H4 (cell line): ENCODE measurements at places on chromosomes 11 and 22. TPM values are rescaled to one million over a fixed set of nuclear protein-coding genes. Genes with fewer than 3 reads are reported as not detected.

Gene VPREB1
- not detected in 2 replicates for total RNA-seq

Gene CCDC116
- 0.10 TPM in 1 of 2 replicates, not detected in the other for total RNA-seq

Gene UBQLN3
- not detected in 2 replicates for total RNA-seq

Gene MFRP
- not detected in 2 replicates for total RNA-seq

DNA sequence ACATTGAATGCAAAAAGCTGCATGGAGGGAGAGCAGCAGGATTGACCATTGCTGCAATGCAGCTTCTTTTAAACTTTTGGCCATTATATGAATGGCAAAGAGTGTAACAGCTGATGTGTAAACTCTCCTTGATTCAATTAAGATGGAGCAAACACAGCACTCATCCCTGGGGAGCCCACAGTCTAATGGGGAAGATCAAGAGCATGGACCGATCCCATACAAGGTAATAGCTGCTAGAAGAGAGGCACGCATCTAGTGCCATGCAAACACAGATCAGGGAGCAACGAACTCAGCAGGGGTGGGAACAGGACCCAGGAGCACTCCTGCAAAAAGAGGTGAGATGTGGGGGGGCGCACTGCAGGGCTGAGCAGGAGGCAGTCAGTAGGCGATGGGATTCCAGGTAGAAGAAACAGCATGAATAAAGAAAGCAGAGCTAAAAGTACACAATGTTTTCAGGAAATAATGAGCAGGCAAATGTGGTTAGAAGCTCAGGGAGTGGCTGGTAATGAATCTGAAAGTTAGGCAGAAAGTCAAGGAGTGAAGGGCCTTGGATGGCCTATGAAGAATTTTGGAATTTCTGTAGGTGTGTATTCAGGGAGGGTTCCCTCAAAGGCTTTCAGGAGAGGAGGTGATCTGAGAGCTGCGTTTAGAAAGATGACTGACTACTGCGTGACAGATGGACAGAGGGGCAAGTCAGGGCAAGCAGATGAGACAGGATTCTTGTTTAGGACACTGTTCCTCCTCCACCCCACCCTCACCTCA, 17.2 kb upstream of the BMAL1 start:
- no peak for DNase-seq

DNA sequence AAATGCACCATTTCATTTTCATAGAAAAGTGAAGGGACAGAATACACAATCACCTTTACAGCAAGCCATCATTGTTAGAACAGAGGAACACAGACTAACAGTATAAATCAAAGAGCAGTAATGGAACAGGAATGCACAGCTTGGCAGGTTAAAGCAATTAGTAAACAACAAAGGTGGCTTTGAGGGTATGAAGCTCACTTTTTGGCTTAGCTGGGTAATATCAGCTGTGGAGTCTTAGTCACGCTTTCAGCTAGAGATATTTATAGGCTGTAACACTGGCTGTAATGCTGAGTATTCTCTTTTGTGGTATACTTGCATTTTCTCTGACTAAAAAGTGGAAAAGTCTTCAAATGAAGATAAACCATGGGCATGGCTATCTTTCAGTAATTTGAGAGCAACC, 1780.5 kb downstream of the LRRC4C start:
- DNase-seq = peak; percentile 63

- DNase-seq = peak; percentile 68
Measured at GRCh38 chr22:38230108-38230825, 28.5 kb downstream of the MAFF start.

- no peak for DNase-seq
Measured at GRCh38 chr11:122204206-122204605, 88.2 kb upstream of the BLID start.

DNA sequence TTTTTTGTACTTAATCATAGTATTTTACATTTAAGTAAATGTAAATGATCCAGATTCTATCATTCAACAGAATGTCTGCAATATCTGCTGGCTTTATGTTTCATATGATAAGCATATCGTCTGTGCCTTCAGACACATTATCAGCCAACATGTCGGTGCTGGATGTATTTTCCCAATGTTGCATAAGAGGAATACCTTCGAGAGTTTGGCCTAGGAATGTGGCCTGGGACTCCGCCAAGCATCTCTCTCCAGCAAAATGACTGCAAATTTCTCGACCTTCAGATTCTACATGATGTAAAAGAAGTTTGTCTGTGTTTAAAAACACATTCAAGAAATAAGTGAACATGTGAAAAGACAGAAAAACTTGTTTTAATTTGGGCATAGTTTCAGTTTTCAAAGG, 6.9 kb downstream of the BDNF start:
- DNase-seq = no peak

DNA sequence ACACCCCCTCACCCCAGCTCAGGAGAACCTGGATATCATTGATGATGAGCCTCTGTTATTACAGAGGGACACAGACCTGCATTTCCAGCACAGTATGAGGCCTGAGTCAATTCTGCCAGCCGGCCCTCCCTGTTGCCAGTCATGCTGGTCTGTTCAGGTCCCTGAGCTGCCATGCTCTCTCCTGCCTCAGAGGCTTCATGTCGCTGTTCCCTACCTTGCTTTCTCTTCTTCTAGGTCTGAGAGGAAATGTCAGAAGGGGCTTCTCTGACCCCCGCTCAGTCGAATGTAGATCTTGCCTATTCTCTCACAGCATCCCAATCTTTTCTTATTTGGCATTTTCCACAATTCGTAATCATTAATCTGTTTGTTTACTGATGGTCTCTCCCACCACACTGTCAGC, 21.8 kb upstream of the ABCC8 start:
- DNase-seq = peak; percentile 37

- DNase-seq = no peak
Measured at GRCh38 chr11:1839924-1840779, 1.4 kb downstream of the TNNI2 start.
